ENCODE measurements at places on chromosomes 13 and 19.

- DNase-seq: no peak
Measured at GRCh38 chr19:4449022-4449638, 8.5 kb downstream of the UBXN6 start.

- DNase-seq: no peak
Measured at GRCh38 chr19:38808741-38809140, 4.0 kb downstream of the LGALS4 start.

- no peak for DNase-seq
Measured at GRCh38 chr13:50353651-50354415, 338.6 kb downstream of the KCNRG start.

DNA sequence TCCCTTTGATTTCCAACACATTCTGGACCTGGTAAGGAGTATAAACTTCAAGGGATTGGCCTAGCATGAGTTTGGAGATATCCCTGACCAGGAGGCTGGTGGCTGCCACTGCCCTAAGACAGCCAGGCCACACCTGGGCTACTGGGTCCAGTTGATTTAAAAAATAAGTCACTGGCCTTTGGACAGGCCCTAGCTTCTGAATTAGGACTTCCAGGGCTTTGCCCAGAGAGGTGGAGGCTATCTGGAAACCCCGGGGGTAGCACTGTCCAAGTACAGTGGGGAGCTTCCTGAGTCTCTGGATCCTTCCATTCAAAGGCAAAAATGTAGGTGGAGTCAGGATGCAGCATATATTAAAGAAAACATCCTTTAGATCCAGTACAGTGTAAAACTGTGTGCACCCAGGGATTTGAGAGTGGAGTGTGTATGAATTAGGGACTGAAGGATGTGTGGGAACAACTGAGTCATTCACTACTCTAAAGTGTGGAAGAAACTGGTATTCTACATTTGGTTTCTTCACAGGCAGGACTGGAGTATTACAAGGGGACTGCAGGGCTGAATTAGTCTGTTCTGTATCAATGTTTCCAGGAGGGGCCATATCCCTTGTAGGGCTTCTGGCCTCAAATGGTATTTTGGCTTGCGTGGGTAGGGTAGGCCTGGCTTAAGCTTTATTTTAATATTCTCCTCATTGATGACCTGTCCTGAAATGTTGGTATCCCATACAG is 14.8 kb upstream of the FCGBP start:
- DNase-seq: no peak

- DNase-seq: no peak
Measured at GRCh38 chr19:50322931-50323781, 6.0 kb downstream of the KCNC3 start.

DNA sequence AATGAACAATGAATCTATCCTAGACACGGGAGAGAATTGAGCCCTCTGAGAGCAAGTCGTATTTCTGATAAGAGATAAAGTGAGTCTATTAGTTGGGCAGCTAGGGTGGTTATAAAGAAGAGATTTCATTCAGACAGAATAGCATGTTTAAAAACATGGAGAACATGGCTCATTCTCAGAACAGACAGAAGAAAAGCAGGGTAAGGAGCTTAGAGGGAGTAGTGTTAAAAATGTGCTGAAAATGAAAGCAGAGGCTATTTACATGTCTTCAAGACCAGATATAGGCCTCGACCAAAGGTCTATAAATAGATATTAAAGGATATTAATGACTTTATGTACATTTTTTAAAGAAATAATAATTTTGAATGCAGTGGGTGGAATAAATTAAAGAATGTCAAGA is 149.5 kb downstream of the SLITRK1 start:
- DNase-seq: no peak

DNA sequence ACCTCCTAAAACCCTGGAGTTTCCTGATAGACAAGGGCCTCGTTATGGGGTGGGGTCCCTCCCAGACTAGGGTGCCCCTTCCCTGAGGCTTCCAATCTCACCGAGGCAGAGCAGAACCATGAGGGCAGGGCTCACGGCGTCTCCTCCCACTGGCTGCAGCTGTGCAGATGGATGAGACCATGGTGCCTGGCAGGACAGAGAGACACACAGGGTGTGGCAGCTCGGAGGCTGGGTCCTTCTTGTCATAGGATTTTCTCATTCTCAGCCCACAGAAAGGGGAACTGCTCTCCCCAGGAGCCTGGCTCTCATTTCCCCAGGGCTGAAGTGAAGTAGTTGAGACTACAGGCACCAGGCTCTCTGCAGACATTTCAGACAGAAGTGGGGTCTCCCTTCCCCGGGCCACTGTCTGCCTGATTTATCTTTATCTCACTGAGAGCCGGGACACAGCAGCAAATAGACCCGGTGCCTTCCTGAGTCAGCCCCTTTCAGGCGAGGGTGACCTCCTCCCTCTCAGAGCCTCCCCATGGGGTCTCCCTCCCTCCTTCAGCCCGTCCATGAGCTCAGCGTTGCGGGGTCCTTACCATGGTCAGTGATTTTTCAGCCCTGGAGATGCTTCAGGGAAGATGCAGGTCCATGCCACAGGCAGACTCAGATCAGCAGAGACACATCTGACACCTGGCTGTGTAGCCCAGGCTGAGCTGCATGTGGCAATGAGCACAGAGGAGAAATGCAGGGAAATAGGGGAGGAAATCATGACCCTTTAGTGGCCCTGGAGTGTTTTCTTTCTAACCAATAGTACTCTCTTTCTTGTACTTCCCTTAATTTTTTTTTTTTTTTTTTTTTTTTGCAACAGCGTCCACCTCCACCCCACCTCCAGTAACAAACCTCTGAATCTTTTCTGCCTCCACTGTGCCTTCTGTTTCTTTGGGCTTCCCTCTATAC is at the start of gene LILRA5:
LILRA5 (minus strand) TSS at position 731 of the 942 bp plus-strand sequence; CDS start at position 584, 147 bp downstream.
- no peak for DNase-seq

DNA sequence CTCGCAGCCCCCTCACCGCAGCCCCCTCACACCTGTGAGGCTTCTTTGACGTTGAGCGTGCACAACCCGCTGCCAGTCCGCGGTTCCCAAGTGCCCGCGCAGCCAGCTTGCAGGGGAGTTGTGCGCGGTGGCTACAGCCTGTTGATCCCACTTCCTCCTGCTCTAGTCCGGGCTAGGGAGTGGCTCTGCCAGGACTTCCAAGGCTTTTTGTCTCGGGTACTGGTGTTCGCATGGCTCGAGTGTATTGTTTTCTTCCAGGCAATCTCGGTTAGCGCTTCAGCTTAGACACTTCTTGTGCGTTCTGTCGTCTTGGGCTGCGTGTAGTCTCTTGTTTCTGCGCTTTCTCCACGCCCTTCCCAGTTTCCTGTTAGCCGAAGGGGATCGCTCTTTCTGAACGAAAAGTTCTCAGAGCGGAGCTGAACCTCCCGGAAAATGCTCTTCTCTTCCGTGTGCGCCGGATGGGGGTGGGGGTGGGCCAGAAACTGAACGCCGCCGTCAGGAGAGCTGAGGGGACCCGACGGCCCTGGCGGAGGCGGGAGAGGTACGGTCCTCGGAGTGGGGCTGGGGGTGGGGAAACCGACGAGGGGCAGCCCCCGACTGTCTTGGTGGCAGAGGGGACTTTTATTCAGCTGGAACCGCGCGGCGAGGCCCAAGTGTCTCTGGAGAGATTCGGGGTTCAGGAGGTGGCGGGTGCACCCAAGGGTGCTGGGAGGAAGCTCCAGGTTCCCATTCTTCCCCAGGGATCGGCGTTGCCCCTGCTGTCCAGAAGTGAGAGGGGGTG is 697 bp upstream of the DGKH start:
- no peak for DNase-seq

DNA sequence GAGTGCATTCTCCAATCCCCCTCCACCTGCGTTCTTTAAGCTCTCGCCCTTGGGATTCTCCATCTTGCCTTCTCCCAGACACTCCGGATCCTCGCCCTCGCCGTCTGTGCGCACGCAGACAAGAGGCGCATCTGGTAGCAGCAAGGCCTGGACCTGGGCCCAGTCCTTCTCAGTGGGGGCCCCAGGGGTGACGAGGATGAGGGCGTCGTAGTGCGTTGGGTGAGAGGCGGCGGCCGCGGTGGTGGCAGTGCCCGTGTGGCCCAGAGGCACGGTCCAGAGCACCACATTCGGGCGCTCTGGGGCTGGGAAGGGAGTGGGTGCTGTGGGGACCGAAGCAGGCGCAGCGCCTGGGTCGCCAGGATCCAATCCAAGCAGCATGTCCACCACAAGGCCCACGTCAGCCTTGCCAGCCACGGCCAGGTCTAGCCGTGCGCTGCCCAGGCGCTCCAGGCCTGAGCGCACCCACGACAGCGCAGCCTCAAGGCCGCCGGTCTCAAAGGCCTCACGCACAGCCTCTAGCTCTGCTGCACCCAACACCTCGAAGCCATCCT is 3.1 kb downstream of the IRGQ start:
- no peak for DNase-seq

DNA sequence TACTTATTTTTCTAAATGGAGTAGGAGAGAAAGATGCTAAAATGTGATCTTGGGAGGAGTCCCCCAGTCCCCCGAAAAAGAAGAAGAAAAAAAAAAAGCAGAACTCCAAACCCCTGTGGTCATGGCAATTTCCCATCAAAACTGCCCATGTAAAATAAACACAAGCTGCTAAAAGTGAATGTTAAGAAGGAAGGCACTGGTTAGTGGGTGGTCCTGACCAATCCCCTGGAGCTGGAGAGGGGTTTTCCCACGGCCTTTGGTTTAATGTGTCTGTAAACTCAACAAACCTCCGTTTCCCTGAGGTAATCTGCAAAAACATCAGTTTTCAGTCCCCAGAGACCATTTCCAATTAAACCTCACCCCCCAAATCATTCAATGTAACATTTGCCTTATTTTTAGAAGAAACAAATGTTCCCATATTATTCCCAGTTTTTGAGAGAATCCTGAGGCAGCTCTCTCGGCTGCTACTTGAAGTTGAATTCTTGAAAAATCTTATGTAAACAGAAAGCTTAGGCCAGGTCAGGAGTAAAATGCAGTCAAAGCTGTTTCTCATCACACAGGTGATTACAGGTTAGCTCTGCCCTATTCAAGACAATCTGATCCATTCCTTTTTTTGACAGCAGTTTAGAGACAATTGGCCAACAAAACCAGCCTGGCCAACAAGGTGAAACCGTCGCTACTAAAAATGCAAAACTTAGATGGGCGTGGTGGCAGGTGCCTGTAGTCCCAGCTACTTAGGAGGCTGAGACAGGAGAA is 17.0 kb downstream of the RAB3D start:
- DNase-seq: no peak

GRCh38 chr19:48094129-48094854 is 16.3 kb downstream of the PLA2G4C start:
- DNase-seq: no peak

DNA sequence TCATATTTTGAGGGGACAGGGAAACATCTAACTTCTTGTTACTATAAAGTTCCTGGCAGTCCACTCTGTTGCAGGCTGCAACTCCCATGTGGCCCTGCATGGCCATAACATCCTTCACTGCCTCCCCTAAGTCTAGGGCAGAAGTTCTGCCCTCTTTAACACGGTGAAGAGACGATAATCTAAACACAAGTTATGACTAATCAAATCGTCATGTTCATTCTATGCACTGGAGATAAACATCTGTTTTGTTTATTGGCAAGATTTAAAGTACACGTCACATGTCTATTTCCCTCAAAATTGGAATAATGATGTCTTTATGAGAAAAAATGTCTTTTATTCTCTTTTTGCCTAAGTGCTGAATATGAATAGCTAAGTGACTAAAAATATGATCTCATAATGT is 1629.4 kb downstream of the PCDH9 start:
- no peak for DNase-seq

GRCh38 chr19:18091217-18091608 is 4.5 kb upstream of the IL12RB1 start:
- DNase-seq: peak; percentile 66

All from memory B cell (primary cell).